ENCODE measurements at places on chromosomes 1 and 21. TPM values are rescaled to one million over a fixed set of nuclear protein-coding genes. Genes with fewer than 3 reads are reported as not detected.
A peak's percentile ranks its signal among the peaks of the same experiment; 100 is the strongest.

Gene ACTL8
- polyA plus RNA-seq, result not detected

DNA sequence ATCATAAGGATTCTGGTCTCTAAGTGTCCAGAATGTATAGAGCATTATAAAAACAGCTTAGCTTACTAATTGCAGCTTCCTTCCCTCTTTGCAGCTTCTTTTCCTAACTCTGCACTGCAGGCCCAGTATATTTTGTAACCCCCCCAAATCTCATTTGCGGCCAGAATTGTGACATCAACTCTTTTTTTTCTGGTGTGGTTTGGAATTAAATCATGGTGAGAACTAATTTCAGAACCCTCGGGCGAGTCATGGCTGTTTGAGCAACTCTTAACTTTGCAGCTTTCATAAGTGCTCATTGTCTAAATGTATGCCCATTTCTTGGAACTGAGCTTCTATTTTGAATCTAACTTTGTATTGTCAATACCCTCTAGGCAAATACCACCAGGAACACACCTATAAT, 187.4 kb downstream of the CYYR1 start:
- no peaks in the 10 kb centered on the region for H3K27me3 ChIP-seq
- no peak overlapping the region for H3K4me3 ChIP-seq
- no peak overlapping the region for H3K27ac ChIP-seq

Gene PFKL
- polyA plus RNA-seq, result 46.6 TPM

Gene RNASEL
- polyA plus RNA-seq, result 3.6 TPM

- peaks cover 20% of the 10 kb centered on the region for H3K36me3 ChIP-seq
- no peaks in the 10 kb centered on the region for H3K27me3 ChIP-seq
- H3K27ac ChIP-seq, result no peak overlapping the region
- no peak overlapping the region for H3K4me3 ChIP-seq
- no peak for DNase-seq
Measured at GRCh38 chr1:42746436-42747105, 6.5 kb upstream of the CLDN19 start.

GRCh38 chr1:85806236-85806965, 98.2 kb upstream of the ZNHIT6 start:
- H3K36me3 ChIP-seq, result no peaks in the 10 kb centered on the region
- no peak overlapping the region for H3K27ac ChIP-seq
- no peak for DNase-seq
- peaks cover 3% of the 10 kb centered on the region for H3K4me1 ChIP-seq

DNA sequence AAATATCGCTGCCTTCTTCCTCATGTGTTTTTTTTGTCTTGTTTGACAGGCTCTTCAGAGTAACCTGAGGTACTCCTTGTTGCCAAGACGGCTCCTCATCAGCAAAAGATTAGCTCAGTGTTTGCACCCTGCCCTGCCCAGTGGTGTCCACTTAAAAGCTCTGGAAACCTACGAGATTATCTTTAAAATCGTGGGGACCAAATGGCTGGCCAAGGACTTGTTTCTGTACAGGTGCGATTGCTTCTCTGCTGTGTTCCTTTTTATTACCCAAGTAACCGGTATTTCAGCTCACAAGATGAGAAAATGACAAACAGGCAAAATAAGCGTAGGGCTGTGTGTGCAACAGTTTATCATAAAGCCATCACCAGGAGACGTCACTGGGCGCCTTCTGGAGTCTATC, 42.4 kb downstream of the DOP1B start:
- no peaks in the 10 kb centered on the region for H3K27me3 ChIP-seq
- H3K4me3 ChIP-seq, result no peak overlapping the region
- DNase-seq, result no peak
- no peak overlapping the region for H3K27ac ChIP-seq

GRCh38 chr1:161726473-161727255, 5.3 kb downstream of the FCRLB start:
- peak overlapping the region; percentile 58 for H3K4me3 ChIP-seq
- no peaks in the 10 kb centered on the region for H3K36me3 ChIP-seq
- DNase-seq, result no peak
- H3K27ac ChIP-seq, result peak overlapping the region; percentile 70
- H3K4me1 ChIP-seq, result peaks cover 49% of the 10 kb centered on the region
- no peaks in the 10 kb centered on the region for H3K27me3 ChIP-seq

DNA sequence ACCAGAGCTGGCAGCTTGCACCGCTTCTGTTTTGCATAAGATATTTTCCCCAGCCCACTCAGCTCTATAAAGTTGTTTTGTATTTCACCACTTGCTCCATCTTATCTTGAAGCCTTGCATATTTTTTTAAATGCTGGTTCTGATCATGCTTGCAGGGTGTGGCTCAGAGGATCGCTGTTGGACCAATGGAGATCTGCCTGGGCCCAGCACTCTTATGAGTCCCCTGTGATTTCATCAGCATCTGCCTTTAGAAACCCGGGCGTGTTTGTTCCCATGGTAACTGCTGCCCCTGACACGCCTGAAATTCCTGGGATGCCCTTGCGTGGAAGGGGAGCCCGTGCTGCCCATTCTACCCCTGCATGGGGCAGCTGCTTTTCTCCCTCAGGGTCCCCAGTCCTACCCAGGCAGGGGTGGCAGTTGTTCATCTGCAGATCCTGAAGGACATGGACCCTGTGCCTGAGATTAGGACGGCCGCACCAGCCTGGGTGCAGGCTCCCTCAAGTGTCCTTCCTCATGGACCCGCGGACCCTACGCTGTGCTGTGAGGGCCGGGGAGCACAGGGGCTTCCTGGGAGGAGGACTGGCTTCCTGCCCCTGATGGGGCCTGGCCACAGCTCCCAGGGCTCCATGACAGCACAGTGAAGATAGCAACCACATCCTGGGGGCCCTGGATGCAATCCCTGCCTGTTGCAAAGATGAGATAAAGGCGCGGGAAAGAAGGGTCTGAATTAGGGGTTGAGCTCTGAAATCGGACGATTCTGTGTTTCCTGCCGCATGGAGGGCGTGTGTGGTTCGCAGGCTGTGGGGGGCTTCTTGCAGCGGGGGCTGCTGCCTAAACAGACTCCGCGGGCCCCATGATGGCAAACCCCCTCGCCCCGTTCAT, 226.5 kb downstream of the SDCCAG8 start:
- H3K4me3 ChIP-seq, result no peak overlapping the region
- no peaks in the 10 kb centered on the region for H3K36me3 ChIP-seq
- H3K4me1 ChIP-seq, result peaks cover 5% of the 10 kb centered on the region
- peak; percentile 28 for DNase-seq
- no peak overlapping the region for H3K27ac ChIP-seq
- H3K27me3 ChIP-seq, result no peaks in the 10 kb centered on the region

DNA sequence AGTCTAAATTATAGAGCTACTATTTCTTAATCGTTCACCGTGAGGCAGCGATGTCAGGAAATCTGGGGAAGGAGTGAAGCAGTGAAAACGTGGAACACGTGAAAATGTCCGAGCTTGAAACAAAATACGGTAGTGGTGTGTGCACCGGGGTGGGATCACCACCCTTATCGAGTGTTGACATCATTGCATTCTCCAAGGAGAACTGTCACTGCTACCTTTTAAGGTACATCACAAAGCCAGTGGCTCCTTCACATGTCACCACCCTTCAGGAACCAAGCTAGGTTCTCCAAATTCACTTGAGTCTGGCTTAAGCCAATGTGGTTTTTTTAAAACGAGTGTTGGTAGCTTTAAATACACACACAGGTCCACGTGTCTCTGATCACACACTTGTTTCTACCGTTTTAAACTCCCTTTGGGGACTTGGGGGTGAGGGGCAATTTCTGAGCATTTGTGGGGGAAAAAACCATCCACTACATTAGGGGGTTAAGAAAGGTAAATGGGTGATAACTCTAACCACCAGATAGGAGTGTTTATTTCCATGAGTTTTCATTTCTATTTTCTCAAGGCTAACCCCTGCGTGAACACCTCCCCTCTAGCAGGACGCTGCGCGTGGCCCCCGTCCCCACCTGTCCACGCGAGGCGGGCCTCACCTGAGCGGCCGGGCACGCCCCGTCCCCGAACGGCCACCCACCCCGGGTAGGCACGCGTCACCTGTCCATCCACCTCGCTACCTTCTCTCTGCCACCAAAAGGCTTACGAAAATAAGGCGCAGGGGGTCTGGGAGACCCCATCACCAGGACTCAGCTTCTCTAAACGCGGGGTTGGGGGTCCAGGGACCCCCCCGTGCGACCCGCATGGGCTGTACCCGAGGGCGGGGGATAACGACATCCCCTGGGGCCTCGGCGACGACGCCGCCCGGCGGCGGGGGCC, 978 bp downstream of the PRDM15 start:
- H3K4me3 ChIP-seq, result peak overlapping the region; percentile 90
- H3K27ac ChIP-seq, result peak overlapping the region; percentile 66
- peaks cover 13% of the 10 kb centered on the region for H3K4me1 ChIP-seq
- H3K36me3 ChIP-seq, result no peaks in the 10 kb centered on the region
- no peaks in the 10 kb centered on the region for H3K27me3 ChIP-seq

GRCh38 chr1:86305731-86306130, 90.4 kb downstream of the ODF2L start:
- no peak for DNase-seq
- no peak overlapping the region for H3K27ac ChIP-seq
- H3K4me1 ChIP-seq, result no peaks in the 10 kb centered on the region
- peaks cover 6% of the 10 kb centered on the region for H3K27me3 ChIP-seq
- H3K4me3 ChIP-seq, result no peak overlapping the region
- H3K36me3 ChIP-seq, result no peaks in the 10 kb centered on the region

DNA sequence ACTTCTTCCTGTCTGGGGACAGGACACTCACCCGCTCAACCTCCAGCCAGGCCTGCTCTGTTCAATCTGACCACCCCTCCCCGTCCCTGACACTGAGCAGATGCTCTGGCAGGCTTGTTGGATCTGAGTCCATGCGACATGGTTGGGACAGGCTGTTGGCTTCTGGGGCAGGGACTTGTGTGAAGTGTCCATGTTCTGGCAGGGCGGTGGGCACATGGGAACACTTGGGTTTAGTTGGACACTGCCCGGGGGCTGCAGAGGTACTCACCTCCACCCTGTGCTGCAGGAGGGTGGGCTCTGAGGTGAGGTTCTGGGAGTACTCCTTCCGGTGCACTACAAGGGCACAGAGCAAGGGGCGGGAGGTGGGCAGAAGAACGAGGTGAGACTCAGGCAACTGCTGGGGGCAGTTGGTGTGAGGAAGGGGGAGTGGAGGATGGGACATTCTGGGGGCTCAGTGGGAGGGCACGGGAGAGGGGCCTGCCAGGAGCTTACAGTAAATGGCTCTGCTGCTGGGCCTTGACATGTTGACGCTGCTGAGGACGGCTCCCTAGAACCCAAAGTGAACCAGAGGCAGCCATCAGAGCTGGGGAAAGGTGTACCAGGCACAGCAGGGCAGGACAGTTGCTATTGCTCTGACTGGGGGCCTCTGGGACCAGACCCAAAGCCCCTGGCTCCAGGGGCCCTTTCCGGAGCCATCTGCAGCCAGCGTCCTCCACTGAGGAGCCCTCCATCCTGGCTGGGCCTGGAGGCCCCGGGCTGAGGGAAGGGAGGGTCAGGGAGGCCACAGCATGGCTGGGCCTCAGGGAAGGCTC, 2.3 kb downstream of the EPS8L3 start:
- no peak overlapping the region for H3K27ac ChIP-seq
- H3K4me1 ChIP-seq, result no peaks in the 10 kb centered on the region
- H3K4me3 ChIP-seq, result no peak overlapping the region
- no peaks in the 10 kb centered on the region for H3K36me3 ChIP-seq

DNA sequence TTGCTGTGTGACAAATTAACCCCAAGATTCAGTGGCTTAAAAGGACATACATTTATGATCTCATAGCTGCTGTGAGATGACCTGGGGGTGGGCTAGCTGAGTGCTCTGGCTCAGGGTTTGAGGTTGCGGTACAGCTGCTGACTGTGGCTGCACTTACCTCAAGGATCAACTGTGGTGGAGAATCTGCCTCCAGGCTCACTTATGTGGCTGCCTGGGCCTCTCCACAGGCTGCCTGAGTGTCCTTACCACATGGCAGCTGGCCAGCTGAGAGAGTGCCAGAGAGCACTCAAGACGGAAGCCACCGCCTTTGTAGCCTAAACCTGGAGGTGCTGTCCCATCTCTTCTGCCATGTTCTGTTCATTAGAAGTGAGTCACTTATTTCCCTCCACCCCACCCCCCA, 5.7 kb downstream of the LRRC71 start:
- H3K4me1 ChIP-seq, result peaks cover 12% of the 10 kb centered on the region
- no peak overlapping the region for H3K27ac ChIP-seq
- DNase-seq, result peak; percentile 62
- H3K4me3 ChIP-seq, result no peak overlapping the region

Gene CFAP107
- polyA plus RNA-seq, result not detected

- H3K4me1 ChIP-seq, result peaks cover 10% of the 10 kb centered on the region
- no peak overlapping the region for H3K27ac ChIP-seq
- DNase-seq, result no peak
- H3K36me3 ChIP-seq, result no peaks in the 10 kb centered on the region
- H3K4me3 ChIP-seq, result no peak overlapping the region
Measured at GRCh38 chr1:106768077-106768476, 288.4 kb upstream of the PRMT6 start.

Gene AMIGO1
- 0.24 TPM for polyA plus RNA-seq

- no peaks in the 10 kb centered on the region for H3K27me3 ChIP-seq
- H3K36me3 ChIP-seq, result no peaks in the 10 kb centered on the region
- DNase-seq, result no peak
- H3K4me1 ChIP-seq, result peaks cover 12% of the 10 kb centered on the region
- no peak overlapping the region for H3K4me3 ChIP-seq
- H3K27ac ChIP-seq, result no peak overlapping the region
Measured at GRCh38 chr1:92915547-92915946, 45.7 kb downstream of the DIPK1A start.

- H3K4me3 ChIP-seq, result no peak overlapping the region
- DNase-seq, result no peak
- H3K4me1 ChIP-seq, result peaks cover 31% of the 10 kb centered on the region
Measured at GRCh38 chr1:54934869-54935268, 45.6 kb upstream of the TMEM61 start.

DNA sequence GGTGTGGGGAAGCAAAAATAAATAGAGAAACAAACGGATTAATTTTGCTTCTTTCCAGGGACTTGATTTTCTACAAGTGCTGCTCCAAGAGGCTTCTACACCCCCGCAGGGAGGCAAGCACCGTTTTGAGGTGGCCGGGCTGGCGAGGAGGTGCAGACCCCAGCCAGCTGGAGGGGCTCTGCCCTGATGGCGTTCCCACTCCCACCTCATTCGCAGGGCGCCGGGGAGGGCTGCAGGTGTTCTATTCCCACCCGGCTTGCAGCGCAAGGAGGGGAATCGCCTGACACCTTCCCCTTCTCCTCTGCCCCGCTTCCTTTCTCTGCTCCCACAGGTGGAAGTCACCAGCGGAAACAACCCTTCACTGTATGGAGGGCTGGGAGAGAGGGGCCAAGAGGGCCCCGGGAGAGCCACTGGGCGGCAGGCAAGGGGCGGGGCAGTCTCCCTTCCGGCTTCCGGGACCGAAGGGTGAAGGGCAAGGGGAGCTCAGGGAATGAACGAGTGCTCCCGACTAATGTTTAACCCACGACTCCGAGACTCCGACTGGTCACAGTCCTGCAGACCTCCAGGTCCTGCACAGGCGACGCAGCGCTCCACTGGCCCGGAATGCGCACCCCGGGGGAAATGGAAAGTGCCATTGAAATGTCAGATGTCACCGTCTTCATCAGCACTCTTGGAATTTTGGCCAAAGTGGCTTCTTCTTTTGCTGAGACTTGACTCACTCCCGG, 29.1 kb downstream of the TEX35 start:
- peak overlapping the region; percentile 36 for H3K27ac ChIP-seq
- no peaks in the 10 kb centered on the region for H3K36me3 ChIP-seq
- no peaks in the 10 kb centered on the region for H3K27me3 ChIP-seq
- DNase-seq, result no peak
- peaks cover 51% of the 10 kb centered on the region for H3K4me1 ChIP-seq
